Activated naive CD8-positive, alpha-beta T cell treated with anti-CD3 and anti-CD28 coated beads, Interleukin-2, amount 10 ng/mL, durations not matched to agents 7 days and 5 days (primary cell): ENCODE measurements at places on chromosomes 16 and 17. TPM values are rescaled to one million over a fixed set of nuclear protein-coding genes. Genes with fewer than 3 reads are reported as not detected.

GRCh38 chr17:38789185-38789584 lies 10.2 kb downstream of the PIP4K2B start:
- H3K27me3 ChIP-seq: no peaks in the 10 kb centered on the region
- H3K36me3 ChIP-seq: peaks cover 10% of the 10 kb centered on the region

DNA sequence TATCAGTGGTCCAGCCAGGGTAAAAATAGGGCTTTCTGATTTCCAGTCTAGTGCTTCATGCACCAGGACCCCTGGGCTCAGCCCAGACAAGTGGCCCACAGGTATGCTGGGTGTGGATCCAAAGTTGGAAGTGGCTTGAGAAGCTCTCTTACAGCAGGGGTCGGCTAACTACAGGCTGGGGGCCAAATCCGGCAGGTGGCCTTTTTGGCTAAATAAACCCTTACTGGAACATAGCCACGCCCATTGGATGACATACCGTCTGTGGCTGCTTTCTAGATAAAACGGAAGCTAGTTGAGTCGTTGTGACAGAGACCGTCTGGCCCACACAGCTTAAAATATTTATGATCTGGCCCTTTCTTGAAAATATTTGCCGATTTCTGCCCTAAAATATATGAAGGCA lies 119.0 kb upstream of the CDC42EP4 start:
- H3K27me3 ChIP-seq: no peaks in the 10 kb centered on the region
- H3K27ac ChIP-seq: peak overlapping the region; percentile 64
- H3K36me3 ChIP-seq: peaks cover 7% of the 10 kb centered on the region
- no peak overlapping the region for H3K4me3 ChIP-seq
- peaks cover 11% of the 10 kb centered on the region for H3K4me1 ChIP-seq

GRCh38 chr16:85888405-85889331 lies 10.3 kb upstream of the IRF8 start:
- H3K4me1 ChIP-seq: peaks cover 18% of the 10 kb centered on the region
- peak overlapping the region; percentile 79 for H3K27ac ChIP-seq
- H3K36me3 ChIP-seq: no peaks in the 10 kb centered on the region
- peaks cover 10% of the 10 kb centered on the region for H3K27me3 ChIP-seq
- H3K4me3 ChIP-seq: peak overlapping the region; percentile 57

DNA sequence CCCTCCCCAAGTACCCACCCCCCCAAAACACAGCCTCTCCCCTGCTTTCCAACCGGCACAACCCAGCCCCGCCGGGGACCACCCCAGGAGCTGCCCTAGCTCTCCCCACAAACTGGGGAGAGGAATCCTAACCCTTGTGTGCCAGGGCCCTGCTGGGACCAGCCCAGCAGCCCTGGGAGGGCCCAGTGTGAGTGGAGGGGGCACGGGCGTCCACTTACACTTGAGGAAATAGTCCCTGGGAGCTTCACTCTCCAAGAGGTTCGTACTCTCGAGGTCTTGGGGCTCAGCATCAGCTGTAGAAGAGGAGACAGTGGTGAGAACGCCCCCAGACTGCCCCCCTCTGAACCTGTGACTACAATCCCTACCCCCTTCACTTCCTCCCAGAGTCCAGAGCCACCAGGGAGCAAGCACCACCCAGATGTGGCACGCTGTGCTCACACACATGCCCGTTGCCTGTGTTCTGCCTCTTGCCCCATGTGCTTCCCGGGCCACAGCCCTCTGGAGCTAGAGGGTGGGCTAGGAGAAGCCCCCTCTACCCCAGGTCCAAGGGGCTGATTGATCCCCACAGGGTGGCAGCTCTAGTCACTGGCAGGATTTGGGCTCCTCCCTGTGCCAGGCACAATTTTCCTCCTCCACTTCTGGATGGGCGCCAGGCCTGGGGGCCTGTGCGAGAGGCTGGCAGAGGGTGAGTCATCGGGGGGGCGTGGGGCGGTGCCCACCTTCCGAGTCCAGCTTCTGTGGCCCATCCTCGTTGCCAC lies 3.0 kb downstream of the TRIM47 start:
- H3K36me3 ChIP-seq: peaks cover 3% of the 10 kb centered on the region
- peak overlapping the region; percentile 93 for H3K27ac ChIP-seq
- H3K27me3 ChIP-seq: peaks cover 7% of the 10 kb centered on the region
- peak; percentile 42 for DNase-seq

- no peaks in the 10 kb centered on the region for H3K36me3 ChIP-seq
- H3K4me1 ChIP-seq: no peaks in the 10 kb centered on the region
- no peak overlapping the region for H3K4me3 ChIP-seq
- H3K27ac ChIP-seq: no peak overlapping the region
- no peak for DNase-seq
Measured at GRCh38 chr17:77808686-77809425, 149.6 kb upstream of the TNRC6C start.

DNA sequence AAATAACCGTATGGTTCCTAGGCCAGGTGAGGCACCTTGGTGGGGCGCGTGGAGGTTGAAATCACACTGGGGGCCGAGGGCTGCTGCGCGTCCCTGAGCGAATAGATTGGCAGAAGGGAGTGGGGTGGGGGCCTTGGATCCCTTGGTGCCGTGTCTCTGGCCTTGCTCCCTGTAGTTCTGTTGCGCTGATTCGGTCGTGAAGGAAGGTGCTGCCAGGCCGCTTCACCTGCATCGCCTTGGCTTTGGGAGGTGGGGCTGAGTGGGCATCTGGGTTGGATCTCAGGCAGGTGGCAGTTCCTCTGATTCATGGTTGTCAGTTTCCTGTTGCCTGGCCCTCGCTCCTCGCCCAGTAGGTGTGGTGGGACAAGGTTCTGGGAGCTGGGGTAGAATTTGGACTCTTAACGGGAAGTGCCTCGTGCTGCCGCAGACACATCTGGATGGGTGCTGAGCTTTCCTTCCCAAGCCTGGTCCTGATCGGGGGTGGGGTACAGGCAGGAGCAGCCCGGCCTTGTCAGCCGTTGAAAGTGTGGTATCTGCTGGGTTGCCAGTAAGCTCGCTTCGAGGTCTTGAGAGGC lies 30.1 kb downstream of the PGS1 start:
- peaks cover 43% of the 10 kb centered on the region for H3K4me1 ChIP-seq
- H3K27ac ChIP-seq: peak overlapping the region; percentile 77
- no peaks in the 10 kb centered on the region for H3K27me3 ChIP-seq
- no peak for DNase-seq

GRCh38 chr17:70677783-70678647 lies 508.7 kb downstream of the KCNJ2 start:
- no peak for DNase-seq
- no peaks in the 10 kb centered on the region for H3K36me3 ChIP-seq
- H3K4me3 ChIP-seq: no peak overlapping the region

DNA sequence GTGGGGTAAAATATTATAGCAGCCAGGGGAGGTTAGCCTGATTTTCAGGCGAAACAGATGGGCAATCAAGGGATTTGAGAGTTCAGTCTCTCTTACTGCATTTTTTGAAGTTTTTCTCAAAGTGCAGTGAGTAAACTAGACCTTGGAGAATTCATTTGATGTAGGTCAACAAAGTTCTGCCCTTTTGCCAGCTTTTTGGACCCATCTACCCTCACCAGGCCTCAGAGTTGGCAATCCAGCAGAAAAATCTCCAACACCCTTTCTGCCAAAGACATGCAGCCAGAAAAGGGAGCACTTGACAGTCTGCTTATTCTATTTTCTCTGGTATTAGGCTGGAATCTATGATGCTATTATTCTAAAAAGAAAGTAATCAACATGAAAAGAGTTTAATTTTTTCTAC lies 162.2 kb upstream of the TOM1L1 start:
- no peak overlapping the region for H3K4me3 ChIP-seq
- H3K27me3 ChIP-seq: no peaks in the 10 kb centered on the region
- DNase-seq: no peak
- H3K27ac ChIP-seq: no peak overlapping the region
- H3K4me1 ChIP-seq: peaks cover 3% of the 10 kb centered on the region

DNA sequence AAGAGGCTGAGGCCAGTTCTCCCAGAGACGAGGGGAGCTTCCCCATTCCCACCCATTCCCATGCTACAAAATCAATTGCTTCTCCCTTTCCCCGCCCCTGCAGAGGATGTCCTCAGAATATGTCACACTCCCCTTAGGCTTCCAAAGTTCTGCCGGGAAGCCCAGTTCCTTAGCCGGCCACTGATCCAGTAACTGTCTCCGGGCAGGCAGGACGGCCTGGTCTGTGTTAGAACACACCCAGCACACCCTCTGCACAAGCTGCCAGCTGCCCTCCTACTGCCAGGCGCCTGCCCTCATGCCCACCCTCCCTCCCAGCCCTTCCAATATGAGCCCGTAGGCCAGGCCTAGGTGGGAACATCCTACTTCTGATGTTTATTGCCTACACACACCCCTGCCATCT lies 31.1 kb downstream of the SGSM2 start:
- H3K27ac ChIP-seq: no peak overlapping the region
- DNase-seq: no peak
- peaks cover 1% of the 10 kb centered on the region for H3K4me1 ChIP-seq

Gene CASKIN1
- 1.1 TPM for total RNA-seq

Gene MAP2K6
- total RNA-seq: 11.7 TPM

Gene CCDC144A
- 2.9 TPM for total RNA-seq

Gene ENKD1
- 9.6 TPM for total RNA-seq

Gene LPO
- total RNA-seq: not detected
